ENCODE measurements at places on chromosomes 2 and 18. TPM values are rescaled to one million over a fixed set of nuclear protein-coding genes. Genes with fewer than 3 reads are reported as not detected.

DNA sequence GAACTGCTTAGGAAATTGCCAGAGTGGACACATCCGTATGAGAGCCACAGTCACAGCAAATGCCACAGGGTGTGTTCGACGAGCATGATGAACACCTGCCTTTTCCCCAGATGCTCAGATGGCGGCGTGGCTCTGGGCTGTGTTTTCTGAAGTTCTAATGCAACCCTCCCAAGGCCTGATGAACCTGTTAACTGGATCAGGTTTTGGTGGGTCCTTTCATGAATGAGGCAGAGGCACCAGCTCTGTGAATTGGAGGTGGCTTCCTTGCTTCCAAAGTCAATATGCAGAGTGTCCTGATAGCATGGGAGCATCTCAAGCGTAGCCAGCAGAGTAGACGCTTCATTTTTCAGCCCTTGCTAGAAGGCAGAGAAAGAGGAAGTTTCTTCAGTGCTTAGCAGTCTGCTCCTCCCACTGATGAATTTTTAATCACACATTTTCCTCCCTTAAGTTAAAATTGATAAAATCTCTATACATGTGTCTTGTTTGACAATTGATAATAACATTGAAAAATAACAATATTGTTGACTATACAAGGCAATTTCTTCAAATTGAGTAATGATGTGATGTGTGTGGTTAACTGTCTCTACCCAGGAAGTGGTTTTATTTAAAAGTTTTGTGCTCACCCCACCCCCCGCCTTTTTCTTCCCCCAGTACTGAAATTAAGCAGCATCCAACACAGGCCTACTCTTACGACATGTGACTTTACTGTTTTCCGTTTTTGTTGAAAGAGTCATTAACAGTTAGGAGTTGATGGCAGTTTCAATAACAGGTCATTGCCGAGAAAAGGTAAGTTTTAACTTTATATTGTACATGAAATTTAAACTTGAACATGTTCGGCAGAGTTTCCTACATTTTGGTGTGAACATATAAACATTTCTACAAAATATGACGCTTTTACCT, at the start of gene ARHGAP15:
ARHGAP15 (plus strand) TSS at position 739 of the 900 bp plus-strand sequence.
- peak; percentile 84 for ATAC-seq

DNA sequence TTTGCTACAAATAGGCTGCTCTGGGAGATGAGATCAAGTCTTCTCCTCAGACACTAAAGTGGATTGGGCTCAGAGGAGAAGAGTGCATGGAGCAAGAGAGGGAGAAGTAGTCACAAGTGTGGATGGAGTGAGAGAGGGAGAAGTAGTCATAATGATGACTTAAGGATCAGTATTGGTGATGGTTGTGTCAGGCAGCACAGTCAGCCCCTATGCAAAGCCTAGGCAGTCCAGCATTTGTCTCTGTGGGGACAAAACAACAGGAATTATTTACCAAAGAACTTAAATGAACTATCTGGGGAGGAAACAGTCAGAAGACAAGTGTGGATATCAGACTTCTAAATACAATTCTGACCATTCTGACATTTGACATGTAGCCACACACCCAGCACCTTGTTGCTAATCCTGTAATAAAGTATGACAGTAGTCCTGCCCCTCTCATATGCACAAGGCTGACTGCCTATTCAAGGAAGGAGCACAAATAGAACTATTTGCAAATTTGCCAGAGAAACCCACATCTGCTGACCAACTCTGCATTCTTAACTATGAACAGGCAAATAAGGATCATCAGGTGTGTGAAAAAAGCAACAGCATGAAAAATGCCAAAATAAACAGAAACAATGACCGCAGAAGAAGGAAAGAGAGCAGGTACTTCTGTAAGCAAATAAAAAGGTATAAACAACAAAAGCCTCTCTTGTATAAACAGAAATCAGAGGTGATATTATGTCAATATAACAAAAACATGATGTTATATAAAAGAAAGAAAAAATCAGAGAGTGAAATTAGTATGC, 1597.9 kb upstream of the ACVR2A start:
- no peak for ATAC-seq

GRCh38 chr2:183195998-183196409, 71.8 kb downstream of the NUP35 start:
- no peak for ATAC-seq

DNA sequence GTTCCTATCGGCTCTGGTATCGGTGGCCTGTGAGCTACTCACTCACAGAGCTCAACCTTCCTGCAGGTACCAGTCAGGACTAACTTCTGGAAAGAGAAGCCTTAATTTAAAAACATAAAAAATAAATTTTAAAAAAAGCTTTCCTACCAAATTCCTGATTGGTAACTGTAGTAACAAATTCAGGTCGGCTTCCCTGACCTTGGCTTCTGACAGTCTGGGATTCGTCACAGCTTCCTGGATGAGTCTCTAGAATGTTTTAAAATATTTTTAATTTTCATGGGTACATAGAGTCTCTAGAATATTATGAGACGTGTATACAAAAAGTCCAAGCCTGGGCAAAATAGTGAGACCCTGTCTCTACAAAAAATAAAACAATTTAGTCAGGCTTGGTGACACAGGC, 45.0 kb upstream of the MTCL1 start:
- ATAC-seq: no peak

DNA sequence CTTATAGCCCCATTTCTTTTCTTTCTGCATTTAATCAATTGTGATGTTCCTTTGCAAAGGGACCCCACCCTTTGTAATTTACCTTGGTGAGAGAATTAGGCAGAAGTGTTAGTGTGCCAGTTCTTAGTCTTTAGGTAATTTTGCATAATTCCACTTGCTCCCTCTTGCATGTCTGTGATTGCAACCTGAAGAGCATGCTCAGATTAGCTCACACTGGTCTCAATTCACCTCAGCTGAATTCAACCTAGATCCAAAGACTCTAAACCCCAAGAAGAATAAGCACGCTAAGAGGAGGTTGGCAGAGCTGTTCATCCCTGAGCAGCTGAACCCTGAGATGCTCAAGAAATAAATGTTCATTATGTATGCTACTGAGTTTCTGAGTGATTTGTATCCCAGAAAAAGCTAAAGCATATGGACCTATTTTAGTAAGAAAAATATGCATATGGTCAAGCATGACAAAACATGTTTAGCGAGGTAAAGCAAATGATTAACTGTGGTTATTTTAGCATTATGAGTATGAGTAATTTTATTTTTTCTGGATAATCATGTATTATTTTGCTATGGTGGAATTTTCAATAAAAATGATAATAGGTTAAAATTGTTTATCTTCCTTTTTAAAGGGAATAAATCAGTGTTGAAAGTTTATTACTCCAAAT, 299.2 kb upstream of the ZSWIM2 start:
- ATAC-seq: no peak

The HOXD9 gene
- total RNA-seq: not detected

The NCKAP5 gene
- total RNA-seq: not detected

The MC4R gene
- not detected for total RNA-seq

- ATAC-seq: peak; percentile 75
Measured at GRCh38 chr2:215435870-215436704, at the start of gene FN1. Gene FN1 (minus strand): TSS chr2:215436068. CDS start chr2:215435802, 266 bp downstream.

- ATAC-seq: peak; percentile 83
Measured at GRCh38 chr18:74679006-74679678, 81.5 kb downstream of the ZNF407 start.

GRCh38 chr18:36828157-36828629, 609 bp downstream of the TPGS2 start:
- ATAC-seq: peak; percentile 1

DNA sequence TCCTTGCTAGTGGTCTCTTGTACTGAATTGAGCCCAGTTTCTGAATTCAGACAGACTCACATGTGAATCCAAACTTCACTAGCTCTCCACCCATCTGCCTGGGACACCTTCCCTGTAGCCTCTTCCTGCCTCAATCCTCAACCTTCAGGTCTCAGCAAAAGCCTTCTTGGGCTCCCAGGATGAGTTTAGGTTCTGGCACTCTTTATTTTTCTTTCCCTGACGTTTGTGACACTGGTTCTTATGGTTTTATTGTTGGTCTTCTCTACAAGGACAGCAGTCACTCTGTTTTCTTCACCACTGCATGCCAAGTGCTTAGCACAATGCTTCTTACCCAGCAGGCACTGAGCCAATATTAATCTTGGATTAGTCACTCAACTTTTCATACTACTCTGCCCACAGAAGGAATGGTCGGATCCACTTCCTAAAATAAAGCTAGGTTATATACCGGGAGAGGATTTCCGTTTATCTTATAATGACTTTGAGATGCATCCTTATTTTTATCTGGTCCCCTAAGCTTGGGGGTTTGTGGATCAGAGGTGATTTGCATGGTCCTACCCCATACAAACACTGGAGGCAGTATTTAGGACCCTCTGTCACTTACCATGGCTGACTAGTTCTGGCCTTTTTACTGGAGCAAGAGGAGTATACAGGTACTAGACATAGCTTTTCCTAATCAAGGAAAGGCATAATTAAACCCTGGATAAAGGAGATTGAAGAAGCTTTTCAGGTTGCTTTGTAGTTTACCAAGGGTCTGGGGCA, 186.3 kb downstream of the MYCN start:
- ATAC-seq: no peak

DNA sequence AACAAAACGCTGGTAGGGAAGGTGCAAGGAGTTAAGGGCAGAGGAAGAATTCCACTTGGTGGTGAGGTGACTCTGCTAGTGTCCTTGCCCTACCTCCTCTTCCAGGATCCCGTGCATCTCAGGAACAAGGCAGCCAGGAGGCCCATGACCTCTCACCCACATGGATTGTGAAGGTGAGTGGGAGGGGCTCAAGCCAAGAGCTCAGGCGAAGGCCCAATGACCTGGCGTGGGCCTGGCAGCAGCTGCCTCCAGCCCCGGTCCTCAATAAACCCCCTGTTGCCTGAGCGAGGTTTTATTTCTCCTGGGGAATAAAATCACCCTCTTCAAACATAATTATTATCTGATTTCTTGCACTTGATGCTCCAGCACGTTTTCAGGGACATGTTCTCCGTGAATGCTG, 28.2 kb downstream of the LAMA1 start:
- no peak for ATAC-seq

The HAAO gene
- 0.98 TPM for total RNA-seq

DNA sequence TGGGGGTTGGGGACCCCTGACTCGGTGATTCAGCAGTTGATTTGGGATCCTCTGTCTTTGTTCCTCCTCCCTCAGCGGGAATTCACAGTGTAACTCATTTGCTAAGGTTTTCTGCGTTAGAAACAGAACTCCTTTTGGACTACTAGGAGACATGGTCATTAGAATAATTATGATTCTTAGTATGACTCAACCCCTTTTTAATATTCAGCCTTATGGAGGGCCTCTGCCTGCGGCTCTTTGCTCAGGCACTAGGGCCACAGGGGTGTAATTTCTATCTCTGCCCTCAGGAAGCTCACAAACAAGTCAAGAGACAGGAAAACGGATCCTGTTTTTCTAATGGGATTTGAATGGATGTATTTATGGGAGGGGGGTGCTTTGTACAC, 117.4 kb downstream of the SPTBN1 start:
- ATAC-seq: no peak

DNA sequence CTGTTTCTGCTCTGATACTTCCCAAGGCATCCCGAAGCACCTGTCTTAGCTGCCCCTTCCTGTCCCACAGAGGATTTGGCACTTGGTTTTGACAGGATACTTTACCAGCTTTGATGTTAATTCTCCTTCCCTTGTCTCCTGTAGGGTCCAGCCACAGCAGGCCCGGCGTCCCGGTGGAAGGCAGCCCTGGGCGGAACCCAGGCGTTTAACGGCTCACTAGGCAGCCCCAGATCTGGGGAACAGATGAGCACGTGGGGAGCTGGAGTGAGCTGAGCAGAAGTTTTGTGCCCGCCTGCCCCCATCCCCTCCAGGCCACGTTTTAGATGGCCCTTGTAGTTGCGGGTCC, 11.4 kb downstream of the ANKRD23 start:
- no peak for ATAC-seq

DNA sequence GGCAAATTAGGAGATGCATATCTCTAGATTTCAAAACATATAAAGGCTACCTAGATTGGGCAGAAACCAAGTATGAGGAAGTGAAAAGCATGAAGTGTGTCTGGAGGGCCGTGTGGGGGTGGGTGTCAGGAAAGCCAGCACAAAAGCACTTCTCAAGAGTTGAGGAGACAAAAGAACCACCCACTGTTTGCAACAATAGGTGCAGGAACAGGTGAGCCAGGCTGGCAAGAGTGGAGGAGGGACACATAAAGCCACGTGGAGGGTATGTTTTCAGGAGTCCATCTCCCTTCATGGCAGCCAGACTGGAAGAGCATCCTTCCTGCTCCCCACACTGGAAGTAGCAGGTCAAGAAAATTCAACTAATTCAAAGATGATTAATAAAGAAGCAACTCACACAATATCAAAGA, 96.4 kb downstream of the CERS6 start:
- no peak for ATAC-seq

DNA sequence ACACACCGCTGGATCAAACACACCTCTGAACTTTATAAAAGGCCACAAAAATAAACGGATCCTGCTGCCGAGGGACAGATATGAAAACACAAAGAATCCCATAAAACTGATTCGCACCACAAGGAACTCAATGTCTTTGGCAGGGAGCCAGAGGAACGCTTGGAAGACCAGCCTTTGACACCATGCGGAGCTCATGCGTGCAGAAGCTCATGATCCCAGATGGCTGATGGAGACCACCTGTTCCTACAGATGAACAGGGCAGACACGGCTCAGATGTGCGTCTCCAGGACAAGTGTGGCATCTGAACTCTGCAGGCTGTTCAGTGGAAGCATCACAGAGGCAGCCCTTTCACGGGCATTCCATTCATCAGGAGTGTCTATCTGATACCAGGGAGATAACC, 24.9 kb downstream of the COPS9 start:
- no peak for ATAC-seq

GRCh38 chr2:25079050-25079635, 37.3 kb downstream of the EFR3B start:
- ATAC-seq: no peak

The PLGLB2 gene
- total RNA-seq: 1.6 TPM

The UGT1A8 gene
- total RNA-seq: 0.42 TPM

DNA sequence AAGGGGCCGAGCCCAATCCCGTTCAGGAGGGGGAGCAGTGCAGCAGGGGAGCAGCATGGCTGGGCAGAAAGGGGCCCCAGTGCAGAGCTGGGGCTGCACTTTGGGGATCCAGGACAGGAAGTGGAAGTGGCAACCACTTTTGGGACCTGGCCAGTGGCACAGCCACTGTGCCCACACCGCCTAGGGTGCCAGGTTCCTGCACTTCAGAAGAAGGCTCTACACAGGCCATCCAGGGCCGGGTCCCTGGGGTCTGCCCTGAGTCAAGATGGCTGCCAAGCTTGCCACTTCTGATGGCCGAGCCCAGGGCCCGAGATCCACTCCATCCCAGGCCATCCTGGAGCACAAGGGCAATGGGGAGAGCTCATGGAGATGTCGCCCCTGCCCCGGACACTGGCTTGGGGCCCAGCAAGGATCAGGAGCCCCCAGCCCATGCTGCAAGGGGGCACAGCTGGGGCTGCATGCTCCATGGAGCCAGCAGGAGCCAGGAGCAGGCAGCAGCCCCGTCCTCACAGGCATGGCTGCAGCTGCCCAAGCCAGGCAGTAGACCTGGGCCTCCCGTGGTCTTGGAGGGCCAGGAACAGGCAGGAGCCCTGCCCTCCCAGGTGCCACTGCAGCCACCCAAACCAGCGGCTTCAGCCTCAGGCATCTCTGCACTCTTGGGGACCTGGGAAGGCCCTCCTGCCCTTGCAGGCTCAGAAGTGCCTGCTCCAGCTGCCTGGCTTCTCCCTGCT, 35.0 kb upstream of the ID2 start:
- ATAC-seq: no peak

The TGFA gene
- total RNA-seq: 0.69 TPM

GRCh38 chr18:8948471-8949149, 153.9 kb upstream of the NDUFV2 start:
- no peak for ATAC-seq

The PIAS2 gene
- total RNA-seq: 27.3 TPM

All from activated T-helper 17 cell treated with anti-CD3 and anti-CD28 coated beads, Interleukin-2, amount 50 U/mL, for 72 hours (primary cell).